ENCODE measurements at places on chromosomes 3 and 15.
A peak's percentile ranks its signal among the peaks of the same experiment; 100 is the strongest.

DNA sequence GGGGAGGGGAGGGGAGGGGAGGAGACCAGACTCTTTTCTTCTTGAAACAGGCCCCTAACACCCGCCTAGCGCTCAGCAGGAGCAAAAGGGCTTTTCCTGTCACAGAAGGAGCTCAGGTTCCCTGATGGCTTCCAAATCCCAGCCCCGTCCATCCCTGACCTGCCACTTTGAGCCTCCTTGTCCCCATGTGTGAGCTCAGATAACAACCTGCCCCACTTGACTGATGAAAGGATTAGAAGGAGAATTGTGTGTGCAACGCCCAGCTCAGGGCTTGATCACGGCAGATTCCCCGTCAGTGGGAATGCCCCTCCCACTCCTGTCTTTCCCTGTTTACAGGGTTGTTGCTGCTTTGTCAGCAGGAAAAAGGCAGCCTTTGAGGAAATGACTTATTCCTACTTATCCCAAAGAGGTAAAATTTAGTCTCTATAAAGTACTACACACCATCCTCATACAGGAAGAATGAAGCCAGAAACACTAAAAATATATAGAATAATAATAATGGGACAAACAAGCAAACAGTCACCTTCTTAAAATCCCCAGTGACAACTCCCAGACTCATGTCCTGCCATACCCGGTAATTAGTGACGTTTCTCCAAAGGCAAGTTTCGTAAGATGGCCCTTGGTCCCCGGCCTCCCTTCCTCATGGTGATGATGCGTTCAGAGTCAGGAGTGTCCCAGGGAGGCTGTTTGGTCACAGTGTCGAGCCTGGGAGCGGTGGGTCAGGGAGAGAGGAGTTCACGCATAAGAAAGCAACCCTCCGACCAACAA, 6.1 kb upstream of the LRRC15 start:
- DNase-seq: no peak

DNA sequence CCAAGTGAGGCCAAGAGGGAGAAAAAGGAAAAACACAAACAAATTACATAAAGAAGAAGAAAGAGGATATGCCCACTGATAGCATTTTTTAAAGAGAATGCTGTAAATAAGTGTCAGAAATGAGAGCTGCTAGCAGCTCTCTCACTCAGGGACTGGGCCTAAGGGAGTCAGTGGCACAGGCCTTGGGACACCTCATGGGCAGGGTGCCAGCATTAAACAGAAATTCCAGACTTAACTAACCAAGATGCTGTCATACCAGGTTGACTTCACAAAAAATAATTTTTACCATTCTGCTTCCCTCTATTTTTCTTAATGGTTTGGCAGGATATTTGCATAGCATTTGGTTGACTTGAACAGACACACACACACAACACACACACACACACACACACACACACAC, 92.3 kb upstream of the ADAMTSL3 start:
- DNase-seq: no peak

- peak; percentile 73 for DNase-seq
Observed at GRCh38 chr15:25850154-25851111, 12.7 kb downstream of the ATP10A start.

GRCh38 chr15:72813345-72814004, 29.9 kb upstream of the ADPGK start:
- DNase-seq: no peak

GRCh38 chr15:90960298-90961091, 5.8 kb downstream of the RCCD1 start:
- DNase-seq: no peak

- no peak for DNase-seq
Observed at GRCh38 chr3:13265016-13265415, 155.1 kb downstream of the NUP210 start.

DNA sequence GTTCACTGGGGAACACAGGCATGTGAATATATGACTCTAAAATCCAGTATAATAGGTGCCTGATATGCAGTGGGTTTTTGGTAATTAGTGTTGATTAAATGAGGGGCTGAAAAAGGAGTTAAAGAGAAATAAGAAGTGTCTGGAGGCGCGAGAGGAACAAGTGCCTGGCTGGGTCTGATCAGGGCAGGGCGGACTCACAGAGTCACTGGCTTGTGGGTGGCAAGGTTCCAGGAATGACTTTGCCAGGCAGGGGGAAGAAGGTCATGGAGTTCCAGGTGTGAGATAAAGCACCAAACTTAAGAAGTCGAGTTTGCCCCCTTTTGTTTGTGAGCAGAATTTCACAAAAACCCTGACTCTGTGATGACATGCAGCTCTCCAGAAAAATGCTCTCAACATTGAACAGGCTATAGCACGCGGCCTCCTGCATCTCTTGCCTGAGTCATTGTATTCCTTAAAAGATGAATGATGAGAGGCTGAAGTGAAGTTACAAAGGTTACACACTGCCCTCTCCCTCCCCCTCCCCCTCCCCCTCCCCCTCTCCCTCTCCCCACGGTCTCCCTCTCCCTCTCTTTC, 63.0 kb upstream of the LMCD1 start:
- DNase-seq: no peak

DNA sequence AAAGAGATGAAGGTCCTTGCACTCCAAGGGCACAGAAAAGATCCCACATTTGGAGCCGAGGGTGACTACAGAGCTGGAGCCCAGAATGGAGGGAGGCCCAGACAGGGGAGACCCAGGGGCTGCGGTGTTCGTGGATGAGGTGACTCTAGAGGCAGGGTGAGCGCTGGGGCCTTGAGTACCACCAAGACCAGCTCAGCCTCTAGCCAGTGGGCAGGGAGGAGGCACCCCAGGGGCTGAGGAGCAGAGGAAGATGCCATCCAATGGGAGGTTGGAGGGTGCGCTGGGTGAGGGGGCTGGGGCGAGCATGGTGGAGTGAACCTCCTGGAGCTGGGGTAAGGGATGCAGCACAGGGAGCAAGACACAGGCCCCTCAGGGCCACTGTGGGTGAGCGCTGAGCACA, 13.3 kb downstream of the RRP9 start:
- no peak for DNase-seq

GRCh38 chr3:172082269-172082668, 42.9 kb downstream of the FNDC3B start:
- no peak for DNase-seq

DNA sequence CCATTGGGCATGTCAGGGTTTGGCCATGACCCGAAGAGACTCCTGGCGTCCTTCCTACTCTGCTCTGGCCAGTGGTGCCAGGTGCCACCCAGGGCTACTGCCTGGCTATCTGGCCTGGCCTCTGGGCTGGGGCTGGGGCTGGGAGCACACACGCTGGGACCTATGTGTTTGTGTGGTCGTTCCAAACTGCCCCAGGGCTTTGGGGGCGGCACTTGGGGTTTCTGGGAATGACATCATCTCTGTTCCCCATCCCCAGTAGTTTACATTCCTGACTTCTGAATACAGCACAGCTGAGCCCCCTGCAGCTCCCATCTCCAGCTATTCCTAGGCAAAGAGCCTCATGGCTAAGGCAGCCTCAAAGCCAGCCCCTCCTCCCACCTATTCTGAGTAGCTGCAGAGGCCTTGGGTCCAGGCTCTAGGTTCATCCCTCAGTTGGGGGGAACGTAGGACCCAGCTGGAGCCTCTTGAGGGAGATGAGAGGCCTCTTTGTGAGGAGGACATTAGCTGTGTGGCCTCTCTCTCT, 24.3 kb downstream of the PLEKHO2 start:
- DNase-seq: no peak

- DNase-seq: no peak
Observed at GRCh38 chr15:69806287-69806915, 291.3 kb downstream of the TLE3 start.

- DNase-seq: no peak
Observed at GRCh38 chr3:123883111-123883510, 1.0 kb downstream of the MYLK start.

GRCh38 chr15:85589851-85590250, 204.9 kb downstream of the KLHL25 start:
- DNase-seq: no peak

DNA sequence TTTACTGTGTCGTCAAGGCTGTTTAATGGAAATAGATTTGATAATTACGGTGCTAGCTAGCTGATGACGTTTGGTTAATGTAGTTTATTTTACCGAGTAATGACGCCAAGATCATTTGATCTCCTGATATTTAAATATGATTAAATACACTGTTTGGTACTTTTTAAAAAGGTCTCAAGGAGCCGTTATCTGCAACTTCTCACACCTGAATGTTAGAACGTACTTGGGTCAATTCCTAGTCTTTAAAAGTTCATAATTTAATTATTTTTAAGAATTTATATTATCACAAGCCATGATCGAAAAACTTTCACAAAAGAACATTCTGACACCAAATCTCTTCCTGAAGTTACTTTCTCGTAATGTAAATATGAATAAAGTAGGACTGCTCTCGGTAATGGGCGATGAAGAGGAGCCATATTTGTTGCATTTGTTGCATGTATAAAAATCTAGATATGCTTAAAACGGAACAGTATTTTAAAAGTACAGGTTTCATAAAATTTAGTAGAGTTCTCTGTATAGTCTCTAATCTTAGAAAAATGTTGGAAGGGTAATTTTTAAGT, 16.2 kb upstream of the CHD2 start:
- no peak for DNase-seq

GRCh38 chr15:95758451-95758850, 572.0 kb upstream of the NR2F2 start:
- no peak for DNase-seq

DNA sequence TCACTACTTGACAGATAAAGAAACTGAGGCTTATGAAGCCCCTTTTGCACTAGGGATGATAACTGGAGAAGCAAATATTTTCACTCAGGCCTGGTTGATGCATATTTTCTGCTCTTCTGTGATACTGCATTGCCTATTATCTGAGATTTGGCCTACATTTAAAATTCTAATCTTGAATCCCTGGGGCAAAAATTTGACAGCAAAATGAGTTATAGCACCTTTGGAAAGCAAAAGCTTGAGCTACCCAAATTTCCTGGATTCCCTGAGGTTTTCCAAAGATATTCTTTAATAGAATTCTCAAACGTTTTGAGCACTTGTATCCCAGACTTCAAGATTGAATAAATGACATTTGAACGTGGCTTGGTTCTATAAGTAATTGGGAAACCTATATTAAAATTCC, 86.1 kb downstream of the NAALADL2 start:
- DNase-seq: no peak

DNA sequence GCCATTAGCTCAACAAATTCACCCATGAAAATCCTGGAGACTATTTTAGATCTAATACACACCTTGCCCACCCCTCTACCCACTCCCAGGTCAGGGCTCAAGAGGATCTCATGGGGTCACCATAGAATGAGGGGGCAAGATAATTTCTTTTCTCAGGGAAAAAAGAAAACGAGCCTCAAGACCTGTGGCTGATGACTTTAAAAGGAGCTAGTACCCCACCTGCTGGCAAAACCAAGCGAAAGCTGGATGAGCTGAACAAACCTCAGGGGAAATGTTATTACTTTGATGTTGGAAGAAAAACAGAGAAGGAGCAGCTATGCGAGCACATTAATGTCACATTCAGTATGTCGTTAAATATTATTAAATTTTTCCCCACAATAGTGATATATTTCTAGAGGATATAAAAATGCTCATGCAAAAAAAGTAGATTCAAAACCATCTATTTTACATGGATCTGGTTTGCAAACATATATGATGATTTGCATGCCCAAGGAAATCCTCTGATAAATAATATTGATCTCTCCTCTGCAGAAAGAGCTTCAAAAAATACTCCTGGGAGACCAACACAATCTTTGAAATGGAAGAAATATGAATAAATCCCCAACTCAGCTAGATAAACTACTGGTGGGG, 37.7 kb downstream of the PLD1 start:
- peak; percentile 45 for DNase-seq

DNA sequence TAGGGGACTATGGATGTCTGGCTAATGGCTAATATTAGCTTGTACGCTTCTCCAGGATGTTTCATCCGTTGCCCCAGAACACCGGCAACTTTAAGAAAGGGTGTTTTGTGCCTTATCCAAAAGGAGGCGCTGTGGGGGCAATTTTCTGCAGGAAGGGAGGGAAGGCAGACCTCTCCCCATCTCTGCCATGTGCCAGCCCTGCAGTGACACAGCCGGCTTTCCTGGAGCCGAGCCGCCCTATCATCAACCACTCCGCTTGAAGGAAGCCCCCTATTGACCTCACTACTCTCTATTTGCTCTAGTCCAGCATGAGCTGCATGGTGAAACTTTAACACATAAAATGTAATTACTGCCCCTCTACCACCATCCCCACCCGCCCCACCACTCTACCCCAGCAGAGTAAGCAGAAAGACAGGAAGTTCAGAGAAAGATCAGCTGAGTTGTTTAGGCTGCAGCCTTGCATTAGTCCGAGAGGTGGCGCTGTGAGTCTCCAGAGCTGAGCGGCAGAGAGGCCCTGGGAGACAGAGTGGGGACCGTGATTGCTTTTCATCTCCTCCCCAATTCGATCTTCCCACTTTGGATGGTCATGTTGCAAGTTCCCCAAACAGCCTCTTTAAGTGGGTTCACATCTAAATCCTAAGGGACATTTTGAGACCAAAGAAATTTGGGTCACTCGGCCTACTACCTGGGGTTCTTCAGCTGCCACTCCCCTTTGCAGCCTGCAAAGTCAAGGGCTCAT, 24.5 kb upstream of the RAD18 start:
- DNase-seq: peak; percentile 53

DNA sequence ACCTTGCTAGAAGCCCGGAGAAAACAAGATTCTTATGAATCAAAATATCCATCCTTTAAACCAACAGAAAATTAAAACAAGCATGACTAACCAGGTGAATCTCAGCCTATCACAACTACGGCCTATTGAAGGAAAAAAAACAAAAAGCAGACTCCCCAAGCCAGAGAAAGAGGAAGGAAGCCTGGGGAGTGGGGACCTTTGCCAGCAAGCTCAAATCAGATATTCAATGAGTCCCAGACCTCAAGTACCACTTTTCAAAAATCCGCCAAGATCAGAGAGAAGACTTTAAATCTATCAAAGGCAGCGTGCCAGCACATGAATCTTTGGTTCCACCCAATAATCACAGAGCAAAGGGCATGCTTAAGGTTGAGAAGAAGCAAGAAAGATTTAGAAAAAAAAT, 253.8 kb downstream of the NTRK3 start:
- no peak for DNase-seq

DNA sequence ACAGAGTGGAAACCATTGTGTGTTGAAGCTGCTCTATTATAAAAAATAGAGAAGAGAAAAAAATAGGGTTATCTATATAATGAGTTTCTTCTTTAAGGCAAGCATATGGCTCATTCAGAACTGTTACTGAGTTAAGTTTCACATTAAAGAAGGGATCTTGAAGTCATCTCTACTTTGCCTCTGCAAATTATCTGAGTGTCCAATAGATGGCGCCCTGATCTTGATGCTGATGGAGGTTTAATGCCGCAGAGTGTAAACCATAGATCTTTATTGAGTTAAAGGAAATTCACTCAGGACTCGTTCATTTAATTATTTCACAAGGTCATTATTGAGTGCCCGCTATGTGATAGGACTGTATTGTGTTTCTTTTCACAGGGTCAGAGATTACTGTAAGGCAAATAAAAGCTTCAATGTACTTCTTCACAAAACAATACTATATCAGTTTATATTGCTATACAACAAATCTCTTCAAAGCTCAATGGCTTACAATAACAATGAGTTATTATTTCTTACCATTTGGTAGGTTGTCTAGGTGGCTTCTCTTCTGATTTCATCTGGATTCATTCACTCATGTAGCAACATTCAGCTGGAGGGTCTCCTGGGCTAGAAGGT, 171.4 kb downstream of the NSUN3 start:
- DNase-seq: no peak

GRCh38 chr15:85711580-85712192, 83.0 kb downstream of the KLHL25 start:
- DNase-seq: peak; percentile 40
